ENCODE measurements at places on chromosomes 3 and 15. TPM values are rescaled to one million over a fixed set of nuclear protein-coding genes. Genes with fewer than 3 reads are reported as not detected.

- DNase-seq, result peak; percentile 30
Measured at GRCh38 chr3:111715911-111716523, 120.9 kb upstream of the ZBED2 start.

DNA sequence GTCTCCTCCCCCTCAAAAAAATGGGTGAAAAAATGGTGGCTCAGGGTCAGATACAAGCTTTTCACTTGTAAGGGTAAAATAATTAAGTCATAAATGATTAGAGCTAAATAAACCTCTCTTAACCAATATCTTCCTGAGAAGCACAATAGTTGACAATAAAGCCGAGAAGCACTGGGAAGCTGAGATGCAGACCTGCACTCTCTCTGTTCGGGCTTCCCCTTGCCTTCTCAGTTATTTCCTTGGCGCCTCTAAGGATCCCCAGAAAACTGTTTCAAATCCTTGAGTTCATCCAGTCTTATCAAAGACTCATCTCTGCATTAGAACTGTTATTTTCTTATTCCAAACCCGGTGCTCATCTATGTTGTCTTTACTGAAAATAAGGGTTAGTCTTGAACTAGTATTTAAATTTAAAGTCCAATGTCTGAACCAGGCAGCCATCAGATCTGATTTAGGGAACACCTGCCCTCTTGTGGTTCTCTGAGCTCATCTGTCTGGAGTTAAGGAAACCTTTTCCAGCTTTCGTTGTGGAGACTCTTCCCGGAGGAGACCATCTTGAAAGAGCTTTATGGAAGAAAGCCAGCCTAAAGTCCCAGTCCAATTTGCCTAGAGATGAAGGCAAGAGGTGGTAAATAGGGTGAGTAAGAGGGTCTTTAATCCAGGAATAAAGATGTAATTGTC is 256.4 kb upstream of the MCTP2 start:
- DNase-seq, result no peak

DNA sequence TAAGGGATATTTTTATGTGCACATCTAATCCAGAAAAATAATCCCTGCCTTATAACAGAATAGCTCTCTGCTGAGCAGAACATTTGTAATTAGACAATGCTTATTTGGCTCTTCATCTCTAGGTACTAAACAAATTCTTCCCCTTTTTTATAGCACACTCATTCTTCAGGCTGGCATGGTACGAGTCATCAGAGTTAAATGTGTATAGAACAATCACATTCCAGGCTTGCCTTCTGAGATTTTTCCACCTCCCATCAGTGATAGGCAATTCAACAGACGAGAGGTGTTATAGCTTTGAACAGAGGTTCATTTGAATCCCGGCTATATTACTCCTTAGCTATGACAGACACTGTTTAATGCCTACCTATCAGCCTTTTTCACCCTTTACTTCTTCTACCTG is 21.4 kb upstream of the SPPL2A start:
- DNase-seq, result no peak

GRCh38 chr3:32334675-32335074 is 57.0 kb upstream of the CMTM7 start:
- DNase-seq, result no peak

- DNase-seq, result no peak
Measured at GRCh38 chr15:78987556-78988360, 42.9 kb upstream of the CTSH start.

DNA sequence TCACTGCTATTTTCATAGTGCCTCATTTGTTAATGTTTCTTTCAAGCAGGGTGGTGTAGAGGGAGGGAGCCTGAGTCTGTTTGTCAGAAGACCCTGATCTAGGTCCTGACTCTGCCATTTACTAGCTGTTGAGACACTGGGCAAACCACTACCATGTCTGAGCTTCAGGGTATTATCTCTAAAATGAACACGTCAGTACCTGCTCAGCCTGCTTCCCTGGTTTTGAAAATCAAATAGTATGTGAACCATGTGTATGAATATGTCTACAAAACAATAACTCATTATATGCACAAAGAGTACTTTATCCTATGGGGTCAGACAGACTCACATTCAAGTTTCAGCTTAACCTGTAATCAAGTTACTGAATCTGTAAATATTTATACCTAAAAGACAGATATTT is 25.1 kb downstream of the SYNPR start:
- DNase-seq, result no peak

DNA sequence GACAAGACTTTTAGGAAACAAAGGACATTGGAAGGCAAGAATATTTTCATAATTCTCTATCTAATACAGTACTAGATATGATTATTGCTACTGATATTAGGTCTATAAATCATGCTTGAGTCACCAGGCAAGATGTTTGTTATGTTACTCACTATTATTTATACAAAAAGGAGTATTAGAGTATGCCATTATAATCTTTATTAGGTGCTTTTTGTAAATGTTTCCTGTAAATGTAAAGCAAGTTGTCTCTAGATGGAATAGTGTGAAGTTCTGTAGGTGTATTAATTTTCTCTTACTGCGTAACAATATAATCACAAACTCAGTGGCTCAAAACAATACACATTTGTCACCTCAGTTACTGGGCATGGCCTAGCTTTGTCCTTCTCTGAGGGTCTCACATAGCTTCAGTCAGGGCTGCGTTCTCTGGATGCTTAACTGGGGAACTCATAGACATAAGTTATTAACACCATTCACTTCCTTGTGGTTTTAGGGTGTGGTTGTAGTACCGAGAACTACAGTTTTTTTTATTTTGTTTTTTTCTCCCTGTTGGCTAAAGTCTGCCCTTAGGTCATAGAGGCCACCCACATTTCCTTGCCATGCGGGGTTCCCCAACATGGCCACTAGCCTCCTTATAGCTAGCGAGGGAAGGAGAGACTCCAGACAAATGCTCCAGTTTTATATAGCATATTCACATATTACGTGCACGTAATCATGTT is 20.3 kb upstream of the MAP3K13 start:
- DNase-seq, result no peak

DNA sequence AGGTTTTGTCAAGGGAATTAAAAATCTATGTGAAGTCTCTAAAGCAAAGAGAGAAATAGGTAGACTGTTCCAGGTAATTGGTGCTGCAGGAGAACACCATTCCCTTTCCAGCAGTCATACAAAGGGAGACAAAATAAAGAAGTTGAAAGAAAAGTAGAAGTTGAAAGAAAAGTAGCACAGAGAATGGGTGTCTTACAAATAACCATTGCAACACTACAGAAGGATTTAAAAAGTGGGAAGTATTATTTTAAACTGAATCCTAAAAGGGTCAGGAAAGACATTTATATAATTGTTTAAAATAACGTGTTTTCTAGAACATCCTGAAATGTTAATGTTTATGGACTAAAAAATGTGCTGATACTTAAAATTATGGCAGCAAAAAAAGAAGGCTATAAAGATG is 223.8 kb downstream of the RSRC1 start:
- no peak for DNase-seq

- DNase-seq, result no peak
Measured at GRCh38 chr15:39140060-39140604, 440.7 kb upstream of the THBS1 start.

DNA sequence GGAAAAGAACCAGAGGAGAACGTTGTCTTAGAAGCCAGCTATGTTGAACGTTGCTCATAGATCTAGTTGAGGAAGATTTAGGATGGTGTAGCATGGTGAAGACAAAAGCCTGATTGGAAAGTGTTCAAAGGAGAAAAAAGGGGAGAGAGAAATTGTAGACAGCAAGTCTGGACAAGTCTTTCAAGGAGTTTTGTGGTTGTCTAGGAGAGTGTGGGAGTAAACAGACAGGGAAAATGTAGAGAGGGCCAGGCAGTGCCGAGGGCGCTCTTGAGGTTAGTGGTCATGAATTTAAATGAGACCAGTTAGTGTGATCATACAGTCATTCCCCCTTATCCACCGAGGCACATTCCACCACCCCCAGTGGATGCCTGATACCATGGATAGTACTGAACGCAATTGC is 167.5 kb upstream of the IL12A start:
- DNase-seq, result no peak

DNA sequence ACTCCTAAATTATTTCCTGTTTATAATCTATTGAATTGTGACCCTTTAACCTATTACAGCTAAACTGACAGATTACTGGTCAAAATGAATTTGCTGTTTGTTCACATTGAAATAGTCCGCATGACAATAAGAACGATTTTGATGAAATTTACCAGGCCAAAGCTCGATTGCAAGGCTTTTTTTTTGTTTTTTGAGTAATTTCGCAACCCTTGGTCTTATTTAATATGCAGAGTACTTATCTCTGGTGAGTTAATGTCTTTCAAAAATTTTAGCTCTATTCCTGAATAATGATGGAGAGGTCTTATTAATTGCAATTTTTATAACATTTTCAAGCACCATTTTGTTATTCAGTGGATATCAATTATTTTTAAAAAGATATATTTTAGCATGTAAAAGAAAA is 362.4 kb downstream of the OTOL1 start:
- DNase-seq, result no peak

GRCh38 chr15:67083135-67083762 is 17.8 kb downstream of the SMAD3 start:
- peak; percentile 70 for DNase-seq

DNA sequence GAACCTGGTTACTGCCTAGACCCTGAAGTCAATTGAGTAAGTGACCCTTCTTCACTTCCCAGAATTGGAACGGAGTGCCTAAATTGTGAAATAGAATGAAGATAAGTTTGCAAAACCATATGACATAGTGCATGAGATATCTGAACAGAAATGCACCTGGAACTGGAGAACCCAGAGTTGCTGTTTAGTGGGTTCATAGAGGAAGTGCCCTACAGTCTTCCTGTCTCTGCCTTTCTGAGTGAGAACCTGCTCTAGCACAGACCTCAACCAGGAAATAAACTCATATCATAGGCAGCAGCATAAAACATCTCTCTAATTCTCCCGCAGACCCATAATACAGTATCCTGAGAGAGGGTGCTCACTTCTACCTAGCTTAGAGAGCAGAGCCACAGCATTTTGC is 82.9 kb downstream of the EOMES start:
- DNase-seq, result peak; percentile 34

DNA sequence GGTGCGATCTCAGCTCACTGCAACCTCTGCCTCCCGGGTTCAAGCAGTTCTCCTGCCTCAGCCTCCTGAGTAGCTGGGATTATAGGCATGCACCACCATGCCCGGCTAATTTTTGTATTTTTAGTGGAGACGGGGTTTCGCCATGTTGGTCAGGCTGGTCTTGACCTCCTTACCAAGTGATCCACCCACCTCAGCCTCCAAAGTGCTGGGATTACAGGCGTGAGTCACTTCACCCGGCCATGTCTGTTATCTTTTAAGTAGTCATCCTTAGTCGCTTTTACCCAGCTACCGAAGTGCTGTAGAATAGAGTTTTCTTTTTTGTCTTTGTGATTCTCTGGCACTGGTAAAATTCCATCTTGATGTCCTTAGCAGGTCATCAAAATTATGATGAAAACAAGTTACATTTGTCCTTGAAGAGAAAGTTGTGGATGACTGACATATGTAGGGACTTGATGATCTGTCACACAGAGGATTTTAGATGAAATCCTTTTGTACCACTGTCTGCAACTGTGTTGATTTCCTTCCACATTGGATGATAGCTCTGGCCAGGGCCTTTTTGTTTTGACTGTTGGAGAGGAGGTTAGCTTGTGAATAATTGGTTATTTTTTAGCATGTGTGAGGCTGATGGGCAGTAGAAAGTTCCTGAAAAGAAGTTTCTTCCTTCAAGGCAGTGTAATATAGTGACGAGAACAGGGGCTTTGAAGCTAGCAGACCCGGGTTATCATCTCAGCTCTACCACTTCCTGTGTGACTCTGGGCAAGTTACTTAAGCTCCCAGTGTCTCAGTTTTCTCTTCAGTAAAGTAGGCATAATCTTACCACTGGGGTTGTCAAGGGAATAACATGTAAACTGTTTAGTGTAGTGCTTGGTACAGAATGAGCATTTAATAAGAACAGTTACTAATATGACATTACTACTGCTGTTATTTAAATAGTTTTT is 18.8 kb downstream of the ATG7 start:
- DNase-seq, result peak; percentile 43

DNA sequence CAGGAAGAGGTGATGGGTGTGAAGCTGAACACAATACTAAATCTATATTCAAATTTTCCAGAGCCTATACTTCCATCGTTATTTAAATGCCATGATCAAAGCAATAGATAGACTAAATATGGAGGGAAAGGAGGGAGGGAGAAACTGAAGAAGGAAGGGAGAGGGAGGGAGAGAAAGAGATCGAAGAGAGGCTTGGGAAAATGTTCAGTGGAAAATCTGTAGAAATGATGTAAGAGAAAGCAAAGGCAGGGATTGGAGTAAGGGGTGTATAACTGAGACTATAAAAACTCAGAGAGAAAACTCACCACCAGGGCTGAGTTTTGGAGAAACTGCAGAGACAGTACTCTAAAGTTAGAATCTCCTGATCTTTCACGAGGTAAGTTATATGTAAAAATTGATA is at the start of gene OSTN:
OSTN (plus strand) TSS at position 310 of the 400 bp plus-strand sequence. CDS start 13,292 bp downstream, outside the sequence.
- DNase-seq, result no peak

GRCh38 chr3:30343861-30344260 is 262.5 kb upstream of the TGFBR2 start:
- no peak for DNase-seq

- no peak for DNase-seq
Measured at GRCh38 chr3:98827221-98827920, 64.2 kb downstream of the ST3GAL6 start.

- peak; percentile 89 for DNase-seq
Measured at GRCh38 chr15:90838139-90838538, 30.2 kb upstream of the FURIN start.

- no peak for DNase-seq
Measured at GRCh38 chr15:44734839-44735481, 1.4 kb upstream of the TRIM69 start.

- no peak for DNase-seq
Measured at GRCh38 chr15:44595656-44596510, 58.9 kb downstream of the EIF3J start.

DNA sequence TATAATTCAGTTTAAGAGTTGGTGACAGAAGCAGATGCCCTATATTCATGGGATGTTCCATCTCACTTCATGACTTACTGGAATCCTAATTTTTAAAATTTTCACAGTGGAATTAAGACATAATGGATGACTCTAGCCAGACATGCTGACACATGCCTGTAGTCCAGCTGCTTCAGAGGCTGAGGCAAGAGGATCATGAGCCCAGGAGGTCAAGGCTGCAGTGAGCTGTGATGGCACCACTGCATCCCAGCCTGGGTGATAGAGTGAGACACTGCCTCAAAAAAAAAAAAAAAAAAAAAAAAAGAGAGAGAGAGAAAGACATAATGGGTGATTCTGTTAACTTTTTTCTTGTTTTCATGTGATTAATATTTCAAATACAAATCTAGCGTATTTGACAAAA is 123.6 kb downstream of the KLHL25 start:
- DNase-seq, result no peak

- DNase-seq, result no peak
Measured at GRCh38 chr15:36953346-36953745, 147.0 kb downstream of the MEIS2 start.

GRCh38 chr3:167694121-167694520 is 40.4 kb upstream of the WDR49 start:
- no peak for DNase-seq

GRCh38 chr3:170553788-170554757 is 31.8 kb downstream of the SLC7A14 start:
- DNase-seq, result no peak

GRCh38 chr3:23244324-23245041 is 41.4 kb downstream of the UBE2E2 start:
- DNase-seq, result no peak

The SELENOS gene
- 27.3 TPM for total RNA-seq

The CD200 gene
- total RNA-seq, result 36.0 TPM

The WWTR1 gene
- total RNA-seq, result 0.92 TPM

The FANCD2OS gene
- not detected for total RNA-seq

The UMPS gene
- 25.1 TPM for total RNA-seq

The EAF2 gene
- 35.0 TPM for total RNA-seq

The TM6SF1 gene
- total RNA-seq, result 1.6 TPM

The SLC24A5 gene
- total RNA-seq, result not detected

The ALDH1A2 gene
- total RNA-seq, result not detected

Measured in B cell (primary cell).